Vagina (tissue), 2 donors: ENCODE measurements at places on chromosomes 13 and 19.

GRCh38 chr13:26133286-26133685 lies 81.5 kb upstream of the SHISA2 start:
- no peak for DNase-seq

DNA sequence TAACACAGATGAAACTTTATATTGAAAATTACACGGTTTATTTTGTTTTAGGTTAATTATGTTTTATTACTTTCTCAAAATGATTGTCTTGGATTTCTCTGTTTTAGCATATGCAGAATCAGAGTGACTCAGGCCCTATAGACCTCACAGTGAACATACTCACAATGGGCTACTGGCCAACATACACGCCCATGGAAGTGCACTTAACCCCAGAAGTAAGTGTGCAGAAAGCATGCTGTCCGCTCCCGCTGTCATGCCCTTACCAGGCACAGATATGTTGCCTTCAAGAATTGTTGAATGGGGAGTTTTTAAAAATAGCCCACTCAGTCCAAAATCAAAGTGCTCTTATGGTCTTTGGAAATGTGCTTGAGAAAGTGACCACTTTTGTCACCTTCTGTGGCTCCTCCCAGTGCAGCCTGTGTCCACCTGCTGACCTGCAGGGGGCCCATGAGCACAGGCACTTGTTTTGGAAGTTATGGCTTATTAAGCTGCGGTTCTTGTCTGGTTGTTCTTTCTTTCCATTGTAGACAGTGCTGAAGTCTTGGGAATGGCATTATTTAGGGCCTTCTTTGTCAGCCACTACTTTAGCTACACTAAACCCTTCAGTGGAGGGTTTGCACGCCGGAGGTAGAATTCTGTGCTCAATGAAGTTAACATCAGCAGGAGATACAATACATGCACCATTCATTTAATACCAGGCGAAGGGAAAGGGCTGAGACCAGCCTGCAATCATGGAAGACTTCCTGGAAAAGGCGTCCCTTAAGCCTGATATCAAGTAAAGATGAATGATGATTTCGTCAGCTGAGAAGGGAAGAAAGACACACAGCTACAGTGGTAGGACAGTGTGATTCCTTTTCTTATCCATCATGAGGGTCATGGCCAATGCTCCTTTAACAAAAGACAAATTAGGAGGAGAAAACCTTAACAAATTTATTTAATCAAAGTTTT lies 36.7 kb downstream of the CUL4A start:
- no peak for DNase-seq

- DNase-seq = no peak
Measured at GRCh38 chr13:106685143-106685542, 117.2 kb upstream of the ARGLU1 start.

DNA sequence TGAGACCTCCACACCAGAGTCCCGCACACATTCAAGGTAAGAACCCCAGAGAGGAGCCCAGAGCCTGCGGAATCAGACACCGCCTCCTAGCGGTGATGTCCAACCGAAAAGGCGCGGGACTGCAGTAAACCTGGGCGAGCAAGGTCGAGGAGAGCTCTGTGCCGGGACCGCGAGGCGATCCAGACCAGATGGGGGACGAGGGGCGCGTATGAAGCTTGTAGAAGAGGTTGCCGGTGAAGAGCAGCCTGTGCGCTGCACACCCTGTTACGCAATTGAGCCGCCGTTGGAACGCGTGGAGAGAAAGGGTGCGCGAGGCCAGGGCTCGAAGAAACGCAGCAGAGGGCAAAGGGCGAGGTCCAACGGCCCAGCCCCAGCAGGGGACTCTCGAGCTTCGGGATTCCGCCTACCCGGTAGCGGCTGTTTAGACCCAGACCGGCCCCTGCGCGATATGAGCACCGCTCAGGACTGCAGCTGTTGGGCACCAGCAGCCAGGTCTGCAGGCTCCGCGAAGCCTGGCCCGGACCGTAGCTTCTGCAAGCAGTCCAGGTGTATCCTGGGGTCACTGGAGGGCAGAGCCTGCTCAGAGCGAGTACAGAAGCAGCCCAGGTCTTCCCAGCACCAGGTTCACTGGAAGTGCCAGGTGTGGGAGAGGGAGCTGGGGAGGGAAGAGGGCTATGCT lies 65.9 kb upstream of the ZNF599 start:
- no peak for DNase-seq

- DNase-seq = no peak
Measured at GRCh38 chr13:94389604-94390351, 89.7 kb downstream of the DCT start.

DNA sequence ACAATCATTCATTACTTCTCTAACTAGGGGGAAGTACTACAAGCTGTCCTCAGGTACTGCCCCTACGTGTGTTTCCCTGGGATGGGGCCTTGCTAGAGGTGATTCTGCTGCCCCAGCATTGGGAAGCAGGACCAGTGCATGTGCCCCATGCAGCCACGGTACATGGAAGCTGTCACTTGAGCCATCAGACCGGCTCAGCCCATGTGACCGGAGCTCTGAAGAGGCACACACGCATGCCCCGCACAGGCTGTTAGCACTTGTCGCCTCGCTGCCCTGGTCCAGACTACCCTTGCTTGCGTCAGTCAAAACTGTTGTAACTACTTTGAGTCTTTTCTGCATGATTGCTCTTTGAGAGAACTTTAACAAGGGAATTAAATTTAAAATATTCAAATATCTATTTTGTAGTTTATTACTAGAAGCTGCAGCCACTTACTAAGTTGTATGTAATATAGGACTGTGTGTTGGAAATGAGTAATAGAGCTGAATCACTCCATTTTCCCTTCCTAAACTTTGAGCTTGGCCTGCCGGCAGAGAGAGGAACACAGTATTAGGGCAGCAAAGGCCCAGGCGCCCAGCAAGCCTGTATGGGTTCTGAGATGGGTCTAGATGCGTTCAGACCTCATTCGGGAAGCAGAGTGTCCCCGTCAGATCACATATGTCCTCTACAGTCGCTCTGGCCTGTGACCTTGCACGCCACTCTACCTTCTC lies 42.2 kb downstream of the DHRS12 start:
- DNase-seq = peak; percentile 71

DNA sequence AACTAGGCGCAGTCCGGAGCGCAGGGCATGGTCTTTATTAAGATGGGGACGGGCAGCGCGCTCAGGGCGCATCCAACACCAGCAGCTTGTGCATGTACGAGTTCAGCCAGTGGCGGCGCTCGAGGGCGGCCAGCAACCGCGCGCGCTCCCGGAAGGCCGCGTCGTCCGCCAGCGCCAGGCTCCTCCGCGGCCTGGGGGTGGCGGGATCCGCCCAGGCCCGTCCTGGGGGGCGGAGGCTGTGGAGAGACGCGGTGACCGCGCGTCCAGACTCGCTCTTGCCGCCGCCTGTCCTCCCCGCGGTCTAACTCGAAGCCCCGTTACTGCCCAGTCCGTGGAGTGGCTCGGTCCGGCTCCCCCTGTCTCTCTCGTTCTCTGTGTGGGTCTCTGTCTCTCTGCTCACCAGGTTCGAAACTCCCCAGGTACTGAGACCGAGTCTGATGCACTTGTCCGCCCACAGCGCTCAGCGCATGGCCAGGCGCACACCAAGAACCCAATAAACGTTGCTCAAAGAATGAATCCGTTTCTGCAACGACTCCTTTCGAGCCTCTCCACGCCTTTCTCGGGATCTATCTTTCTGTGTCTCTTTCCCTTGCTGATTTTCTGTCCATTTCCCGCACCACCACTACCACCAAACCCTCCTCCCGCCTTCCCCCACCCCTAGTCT lies 702 bp downstream of the PTH2 start:
- DNase-seq = no peak

GRCh38 chr13:61779456-61779855 lies 363.8 kb upstream of the PCDH20 start:
- no peak for DNase-seq
